ENCODE measurements at places on chromosomes 7 and 10.

DNA sequence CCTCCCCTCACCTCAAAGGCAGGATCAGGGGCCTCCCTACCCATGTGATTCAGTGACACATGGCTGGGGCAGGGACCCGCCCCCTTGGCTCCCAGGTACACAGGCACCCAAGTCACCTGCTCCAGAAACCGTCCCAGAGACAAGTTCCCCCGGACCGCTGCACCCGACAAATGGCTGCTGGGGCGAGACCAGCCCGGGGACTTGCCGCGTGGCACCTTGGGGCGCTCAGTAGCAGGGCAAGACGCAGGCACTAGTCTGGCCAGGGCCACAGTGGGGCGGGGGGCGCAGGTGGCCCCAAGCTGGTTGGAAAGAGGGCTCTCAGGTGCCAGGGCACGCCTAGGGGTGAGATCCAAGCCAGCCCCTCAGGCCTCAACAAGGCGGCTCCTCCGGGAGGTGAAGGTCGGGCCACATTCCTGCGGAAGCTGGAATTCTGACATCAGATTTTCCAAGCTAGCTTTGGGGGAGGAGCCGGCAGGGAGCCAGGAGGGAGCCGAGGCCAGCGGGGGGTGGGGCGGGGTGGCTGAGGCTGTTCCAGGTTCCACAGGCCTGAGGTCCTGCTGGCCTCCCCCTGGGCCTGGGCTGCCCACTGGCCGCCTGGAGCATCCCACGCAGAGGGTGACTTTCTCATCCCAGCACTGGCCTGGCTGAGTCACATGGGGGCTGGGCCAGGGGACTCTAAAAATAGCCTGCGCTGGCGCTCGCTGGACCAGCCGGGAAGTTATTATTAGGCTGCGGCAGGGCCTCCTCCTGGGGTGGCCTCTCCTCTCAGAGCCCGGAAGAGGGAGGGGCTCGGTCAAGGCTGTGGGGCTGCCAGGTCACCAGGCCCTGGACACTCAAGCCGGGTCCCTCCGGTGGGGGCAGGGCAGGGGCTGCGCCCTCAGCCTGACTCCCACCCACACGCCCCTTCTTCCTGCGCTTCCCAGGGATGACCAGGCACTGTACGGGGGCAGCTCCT is 20.5 kb upstream of the INPP5A start:
- DNase-seq: no peak

GRCh38 chr7:121560267-121560990 is 164.3 kb upstream of the FAM3C start:
- no peak for DNase-seq

GRCh38 chr10:12625393-12626023 is 276.2 kb downstream of the CAMK1D start:
- DNase-seq: no peak

- DNase-seq: no peak
Measured at GRCh38 chr10:590721-591120, 98.7 kb downstream of the DIP2C start.

DNA sequence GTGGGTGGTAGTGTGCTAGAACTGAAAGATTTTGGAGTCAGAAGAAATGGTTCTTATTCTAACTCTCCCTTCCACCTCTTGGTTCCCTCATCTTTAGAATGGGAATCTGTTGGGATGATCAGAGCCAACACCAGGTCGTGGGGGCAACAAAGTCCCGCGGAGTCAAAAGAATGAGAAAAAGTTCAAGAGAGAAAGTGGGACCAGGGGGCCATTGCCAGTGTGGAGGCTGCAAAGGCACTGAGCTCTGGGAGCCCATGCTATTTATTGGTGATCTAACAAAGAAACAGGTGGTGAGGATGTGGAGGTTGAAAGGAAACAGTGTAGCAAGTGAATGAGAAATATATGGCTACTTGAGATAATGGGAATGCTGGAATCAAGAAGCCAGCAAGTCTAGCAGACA is 29.4 kb downstream of the AGAP4 start:
- DNase-seq: no peak

DNA sequence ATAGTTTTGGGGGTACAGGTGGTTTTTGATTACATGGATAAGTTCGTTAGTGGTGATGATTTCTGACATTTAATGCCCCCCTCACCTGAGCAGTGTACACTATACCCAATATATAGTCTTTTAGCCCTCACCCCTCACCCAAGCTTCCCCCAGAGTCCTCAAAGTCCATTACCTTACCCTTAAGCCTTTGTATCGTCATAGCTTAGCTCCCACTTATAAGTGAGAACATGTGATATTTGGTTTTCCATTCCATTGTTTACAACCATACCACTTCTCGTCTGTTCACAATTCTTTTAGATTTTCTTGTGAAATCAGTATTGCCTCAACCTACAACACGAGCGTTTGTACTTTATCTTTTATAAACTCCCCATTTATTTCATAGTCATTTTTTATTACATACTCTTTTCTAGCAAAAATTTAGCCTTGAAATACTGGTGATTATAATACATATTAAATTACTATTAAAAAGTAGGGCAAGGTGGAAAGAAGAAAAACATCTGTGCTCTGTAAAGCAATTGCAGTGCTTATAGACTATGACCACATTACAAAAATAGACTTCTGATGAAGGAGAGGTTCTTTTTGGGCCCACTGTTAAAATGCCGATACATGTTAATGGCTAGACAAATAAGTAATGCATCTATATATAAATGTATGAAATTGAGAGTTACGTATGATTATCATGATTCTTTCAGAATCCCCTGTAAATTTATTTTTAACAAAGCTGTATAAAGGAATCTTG is 164.8 kb downstream of the THSD7A start:
- no peak for DNase-seq

DNA sequence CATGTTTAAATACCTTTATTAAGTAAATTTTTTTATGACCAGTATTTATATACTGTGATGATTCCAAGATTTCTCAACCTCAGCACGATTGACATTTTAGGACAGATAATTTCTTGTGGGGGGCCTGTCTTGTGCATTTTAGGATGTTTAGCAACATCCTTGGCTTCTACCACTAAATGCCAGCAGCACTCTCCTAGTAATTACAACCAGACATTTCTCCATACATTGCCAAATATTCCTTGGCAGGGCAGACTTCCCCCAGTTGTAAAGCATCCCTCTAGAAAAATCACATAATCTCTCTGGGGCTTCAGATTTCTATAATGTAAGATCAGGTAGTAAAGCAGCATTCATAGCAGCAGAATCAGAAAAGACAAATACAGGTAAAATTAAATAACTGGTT is 7.8 kb upstream of the LIPM start:
- no peak for DNase-seq

DNA sequence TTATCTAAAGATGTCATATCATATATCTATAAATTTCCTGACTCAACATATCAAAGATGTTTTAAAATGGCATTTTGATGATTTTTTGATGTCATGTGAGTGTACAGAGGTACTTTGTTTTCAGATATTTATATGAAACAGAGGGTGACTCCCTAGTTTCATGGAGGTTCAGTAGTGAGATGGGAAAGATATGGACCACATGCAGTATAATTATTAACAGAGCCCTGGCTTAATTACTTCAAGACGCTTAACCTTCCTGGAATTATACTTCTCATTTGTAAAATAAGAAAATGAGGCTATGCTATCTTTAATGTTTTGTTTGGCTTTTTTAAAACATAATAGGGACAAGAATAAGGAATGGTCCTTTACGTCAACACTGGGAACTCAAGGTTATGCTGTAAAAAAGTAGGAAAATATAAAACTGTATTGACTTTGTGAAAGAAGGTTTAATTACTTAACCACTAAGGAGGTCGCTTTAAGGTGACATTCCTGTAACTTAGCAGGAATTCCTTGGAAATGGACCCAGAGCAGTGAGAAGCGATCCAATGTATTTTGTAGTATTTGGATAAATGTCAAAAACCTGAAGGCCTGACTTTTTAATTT is 821.0 kb upstream of the IGFBP3 start:
- no peak for DNase-seq

GRCh38 chr7:144796919-144797318 is 38.9 kb downstream of the TPK1 start:
- no peak for DNase-seq

- DNase-seq: no peak
Measured at GRCh38 chr10:119190954-119191785, 12.6 kb upstream of the PRDX3 start.

- DNase-seq: no peak
Measured at GRCh38 chr7:142733271-142733670, 16.0 kb upstream of the PRSS1 start.

DNA sequence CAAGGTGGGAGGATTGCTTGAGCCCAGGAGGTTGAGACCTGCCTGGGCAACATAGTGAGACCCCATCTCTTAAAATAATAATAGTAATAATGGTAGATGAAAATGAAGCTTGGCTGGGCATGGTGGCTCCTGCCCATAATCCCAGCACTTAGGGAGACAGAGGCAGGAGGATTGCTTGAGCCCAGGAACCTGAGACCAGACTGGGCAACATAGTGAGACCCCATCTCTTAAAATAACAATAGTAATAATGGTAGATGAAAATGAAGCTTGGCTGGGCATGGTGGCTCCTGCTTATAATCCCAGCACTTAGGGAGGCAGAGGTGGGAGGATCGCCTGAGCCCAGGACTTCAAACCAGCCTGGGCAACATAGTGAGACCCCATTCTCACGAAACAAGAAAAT is 49.5 kb upstream of the LMTK2 start:
- no peak for DNase-seq

GRCh38 chr7:118671149-118671548 is 446.6 kb downstream of the ANKRD7 start:
- no peak for DNase-seq

DNA sequence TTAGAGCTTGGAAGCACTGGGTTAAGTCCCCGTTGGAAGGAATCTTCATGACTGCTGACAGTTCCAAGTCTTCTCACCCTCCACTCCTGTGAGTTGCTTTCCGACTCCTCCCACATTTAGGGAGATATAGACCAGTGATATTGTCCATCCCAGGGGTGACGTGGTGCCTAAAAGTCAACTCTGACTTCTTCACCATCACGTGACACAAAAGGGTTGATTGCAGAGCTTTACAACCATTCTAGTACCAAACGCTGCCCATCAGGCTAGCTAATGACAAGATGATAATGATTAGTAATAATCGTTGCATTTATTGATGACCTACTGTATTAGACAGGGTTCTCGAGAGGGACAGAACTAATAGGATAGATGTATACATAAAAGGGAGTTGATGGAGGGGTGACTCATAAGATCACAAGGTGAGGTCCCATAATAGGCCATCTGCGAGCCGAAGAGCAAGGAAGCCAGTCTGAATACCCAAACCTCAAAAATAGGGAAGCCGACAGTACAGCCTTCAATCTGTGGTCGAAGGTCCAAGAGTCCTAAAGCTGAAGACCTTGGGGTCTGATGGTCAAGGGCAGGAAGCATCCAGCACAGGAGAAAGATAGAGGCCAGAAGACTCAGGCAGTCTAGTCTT is 85.3 kb upstream of the CARD11 start:
- no peak for DNase-seq

DNA sequence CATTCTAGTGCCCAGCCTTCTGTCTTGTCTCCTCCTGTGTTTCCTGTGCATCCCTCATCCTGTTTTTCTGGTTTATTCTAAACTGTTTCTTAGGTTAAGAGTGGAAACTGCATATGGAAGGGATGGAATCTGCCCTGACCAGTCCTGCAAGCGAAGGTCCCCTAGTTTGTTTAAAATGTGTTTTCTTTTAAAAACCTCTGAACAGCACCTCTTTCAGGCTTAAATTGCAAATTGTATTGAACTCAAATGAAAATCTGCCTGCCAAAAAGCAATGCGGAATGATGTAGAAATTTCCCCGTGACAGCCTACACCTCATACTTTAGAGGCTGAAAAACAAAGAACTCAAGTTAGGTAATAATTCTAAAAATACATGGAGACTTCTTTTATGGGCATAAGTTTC is 222.8 kb upstream of the IMMP2L start:
- DNase-seq: no peak

DNA sequence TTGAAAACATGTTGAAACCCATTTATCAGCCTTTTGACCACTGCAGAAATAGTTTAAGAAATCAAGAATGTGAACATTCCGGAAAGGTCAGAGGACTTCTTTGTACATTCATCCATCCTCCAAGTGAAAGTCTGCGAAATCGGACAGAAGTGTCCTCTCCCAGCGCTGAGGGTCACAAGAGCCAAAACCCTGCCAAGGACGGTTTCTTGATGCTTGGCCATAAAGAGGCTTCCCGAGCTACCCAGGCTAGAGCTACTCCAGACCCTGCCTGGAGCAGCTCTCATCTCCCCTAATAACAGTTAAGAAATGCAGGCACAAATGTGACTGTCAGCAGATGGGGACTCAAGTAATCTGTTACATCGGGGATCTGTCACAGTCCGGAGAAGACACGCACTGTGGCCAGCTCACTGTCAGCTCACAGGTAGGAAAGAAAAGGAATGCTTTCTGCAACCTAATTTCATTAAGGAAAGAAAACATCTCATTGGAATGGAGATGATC is 4.5 kb upstream of the CYTH3 start:
- no peak for DNase-seq

GRCh38 chr10:72243822-72244437 is 27.9 kb upstream of the ASCC1 start:
- DNase-seq: no peak

DNA sequence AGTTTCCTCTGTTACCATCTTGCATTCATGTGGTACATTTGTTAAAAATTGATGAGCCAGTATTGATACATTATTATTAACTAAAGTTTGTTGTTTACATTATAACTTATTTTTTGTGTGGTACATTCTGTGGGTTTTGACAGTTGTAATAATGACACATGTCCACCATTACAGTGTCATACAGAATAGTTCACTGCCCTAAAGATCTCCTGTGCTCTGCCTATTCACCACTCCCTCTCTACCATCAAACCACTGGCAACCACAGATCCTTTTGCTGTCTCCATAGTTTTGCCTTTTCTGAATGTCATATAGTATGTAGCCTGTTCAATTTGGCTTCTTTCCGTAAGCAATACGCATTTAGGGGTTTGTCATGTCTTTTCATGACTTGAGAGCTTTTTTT is 156.9 kb downstream of the PHF14 start:
- no peak for DNase-seq

DNA sequence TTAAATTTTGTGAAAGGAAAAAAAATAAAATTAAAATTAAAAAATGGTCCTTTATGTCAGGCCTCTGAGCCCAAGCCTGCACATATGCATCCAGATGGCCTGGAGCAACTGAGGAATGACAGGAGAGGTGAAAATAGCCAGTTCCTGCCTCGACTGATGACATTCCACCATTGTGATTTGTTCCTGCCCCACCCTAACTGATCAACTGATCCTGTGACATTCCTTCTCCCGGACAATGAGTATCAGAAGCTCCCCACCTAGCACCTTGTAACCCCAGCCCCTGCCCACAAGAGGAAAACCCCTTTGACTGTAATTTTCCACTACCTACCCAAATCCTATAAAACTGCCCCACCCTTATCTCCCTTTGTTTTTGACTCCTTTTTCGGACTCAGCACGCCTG is 972.2 kb upstream of the GHITM start:
- DNase-seq: no peak

GRCh38 chr10:103442031-103442461 is 10.1 kb downstream of the CALHM2 start:
- no peak for DNase-seq

- DNase-seq: no peak
Measured at GRCh38 chr10:17214971-17215781, 12.9 kb upstream of the VIM start.

- no peak for DNase-seq
Measured at GRCh38 chr7:43454936-43455518, 127.9 kb upstream of the STK17A start.

- DNase-seq: peak; percentile 19
Measured at GRCh38 chr10:103859161-103860086, 4.0 kb upstream of the SH3PXD2A start.

Measured in stimulated activated CD8-positive, alpha-beta memory T cell treated with anti-CD3 and anti-CD28 coated beads, Interleukin-4, amount 100 ng/mL, for 4 hours (primary cell).